Chondrocyte (in vitro differentiated cells): ENCODE measurements at places on chromosomes 3 and 15.

- no peak for DNase-seq
Measured at GRCh38 chr15:51768018-51768417, 16.6 kb downstream of the TMOD2 start.

DNA sequence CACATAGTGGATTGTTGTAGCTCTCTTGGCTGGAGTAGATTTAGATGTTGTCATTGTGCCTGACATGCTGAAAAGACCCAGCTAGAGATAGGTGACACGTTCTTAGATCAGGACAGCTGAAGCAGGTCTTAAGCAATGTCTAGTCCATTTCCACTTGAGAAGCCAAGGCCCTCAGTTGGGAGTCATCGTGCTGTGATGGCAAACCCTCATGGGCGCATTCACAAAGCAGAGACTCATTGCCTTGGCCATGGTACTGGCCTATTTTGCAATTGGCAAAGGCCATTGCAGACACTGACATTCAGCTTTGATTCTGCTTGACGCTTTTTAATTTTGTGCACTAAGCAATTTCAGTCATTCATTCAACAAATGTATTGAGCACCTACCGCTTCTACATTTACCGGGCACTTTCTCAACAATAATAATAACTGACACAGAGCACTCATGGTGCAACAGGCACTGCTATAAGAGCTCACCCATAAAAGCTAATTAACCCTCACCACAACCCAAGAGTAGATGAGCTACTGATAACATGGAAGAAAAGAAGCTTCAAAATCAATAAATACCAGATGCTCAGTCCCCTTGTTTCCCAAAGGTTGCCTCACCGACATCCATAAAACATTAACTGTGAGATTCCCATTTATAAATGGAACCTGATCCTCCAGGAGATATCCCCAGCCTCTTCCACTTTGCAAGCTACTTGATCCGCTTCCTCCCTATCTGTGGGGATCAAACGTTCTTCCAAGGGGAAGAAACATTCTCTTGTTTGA lies 200.1 kb downstream of the TLE3 start:
- no peak for DNase-seq

DNA sequence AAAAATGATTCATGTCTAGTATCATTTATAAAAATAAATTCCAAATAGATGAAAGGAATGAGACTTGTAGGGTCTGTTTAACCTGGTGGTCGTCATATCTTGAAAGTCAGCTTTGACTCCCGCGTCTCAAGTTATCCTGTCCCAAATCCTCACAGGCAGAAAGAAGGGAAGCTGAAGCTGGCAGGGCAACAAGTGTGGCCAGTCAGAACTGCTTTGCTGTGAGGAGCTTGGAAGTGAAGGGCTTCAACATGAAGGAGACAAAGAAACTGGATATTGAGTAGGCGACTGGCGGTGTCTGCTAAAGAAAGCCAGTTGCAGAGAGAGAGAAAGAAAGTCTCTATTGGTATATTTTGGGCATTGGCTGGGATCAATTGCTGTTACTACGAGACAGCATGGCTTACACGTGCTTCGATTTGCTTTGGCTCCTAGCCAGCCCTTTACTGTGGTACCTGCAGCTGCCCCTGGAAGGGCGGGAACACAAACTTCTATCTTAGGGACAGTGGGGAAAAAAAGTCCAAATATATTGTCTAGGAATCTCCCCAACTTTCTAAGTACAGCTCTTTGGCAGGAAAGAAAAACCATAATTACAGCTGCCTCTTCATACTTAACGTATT lies 107.2 kb downstream of the CHST2 start:
- no peak for DNase-seq

DNA sequence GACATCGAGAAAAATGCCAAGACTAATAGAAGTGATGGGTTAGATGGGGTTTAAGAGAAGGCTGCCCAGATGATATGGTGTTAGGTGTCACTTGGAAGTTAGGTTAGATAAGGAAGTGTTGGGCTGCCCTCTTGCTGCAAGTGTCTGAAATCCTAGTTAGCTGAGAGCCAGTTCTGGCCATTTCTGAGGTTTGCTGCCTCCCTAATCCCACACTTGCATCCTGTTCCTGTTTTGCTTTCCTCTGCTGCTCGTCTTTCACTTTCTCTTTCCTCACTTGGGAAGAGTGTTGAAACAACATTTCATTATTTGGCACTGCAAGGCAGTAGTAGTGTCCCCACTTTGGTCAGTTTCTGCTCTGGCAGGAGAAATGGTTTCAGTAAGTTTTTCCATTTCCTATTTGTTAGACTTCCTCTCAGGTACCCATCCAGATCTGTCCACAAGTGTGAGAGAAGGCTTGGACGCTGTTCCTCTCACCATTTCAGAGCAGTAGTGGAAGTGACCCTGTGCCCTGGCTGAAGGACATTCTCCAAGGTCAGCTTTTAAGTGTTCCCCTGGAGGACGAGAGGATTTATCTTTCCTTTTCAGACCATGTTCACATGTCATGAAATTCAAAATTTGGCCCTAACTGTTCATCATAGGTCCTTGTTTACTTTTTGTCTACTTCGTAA lies 93.3 kb downstream of the ADAMTSL3 start:
- no peak for DNase-seq

DNA sequence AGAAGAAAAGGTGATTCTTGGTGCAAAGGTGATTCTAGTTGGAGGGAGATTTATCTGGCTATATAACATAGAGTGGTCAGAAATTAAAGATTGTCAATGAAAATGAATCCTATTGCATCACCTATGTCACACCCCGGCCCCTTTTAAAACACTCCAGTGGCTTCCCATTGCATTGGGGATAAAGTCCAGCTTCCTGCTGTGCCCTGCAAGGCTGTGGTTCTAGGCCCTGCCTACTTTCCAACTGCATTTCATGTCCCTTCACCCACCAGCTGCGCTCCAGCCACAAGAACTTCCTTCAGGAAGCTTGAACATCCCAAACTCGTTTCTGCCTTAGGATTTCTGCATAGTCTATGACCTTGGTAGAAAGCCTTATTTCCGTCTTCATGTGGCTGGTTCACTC lies 118.7 kb upstream of the UMPS start:
- DNase-seq, result no peak

DNA sequence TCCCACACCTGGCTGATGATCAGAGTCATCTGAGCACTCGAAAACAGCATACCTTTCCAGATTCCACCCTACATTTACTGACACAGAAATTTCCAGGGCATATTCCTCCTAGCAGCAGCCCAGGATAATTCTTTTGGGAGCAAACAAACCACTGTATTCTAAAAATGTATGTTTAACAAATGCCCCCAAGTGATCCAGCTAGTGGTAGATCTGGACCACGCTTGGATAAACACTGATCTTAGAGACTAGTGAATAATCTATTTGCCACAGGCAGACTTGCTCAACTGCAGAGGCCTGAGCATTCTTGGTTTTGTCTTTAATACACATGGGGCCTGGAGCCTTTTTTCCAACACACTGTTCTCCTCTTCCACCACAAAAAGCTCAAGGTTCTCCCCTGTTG lies 89.6 kb downstream of the TM4SF4 start:
- DNase-seq, result no peak

GRCh38 chr15:69400850-69401249 lies 13.3 kb upstream of the KIF23 start:
- DNase-seq, result no peak

DNA sequence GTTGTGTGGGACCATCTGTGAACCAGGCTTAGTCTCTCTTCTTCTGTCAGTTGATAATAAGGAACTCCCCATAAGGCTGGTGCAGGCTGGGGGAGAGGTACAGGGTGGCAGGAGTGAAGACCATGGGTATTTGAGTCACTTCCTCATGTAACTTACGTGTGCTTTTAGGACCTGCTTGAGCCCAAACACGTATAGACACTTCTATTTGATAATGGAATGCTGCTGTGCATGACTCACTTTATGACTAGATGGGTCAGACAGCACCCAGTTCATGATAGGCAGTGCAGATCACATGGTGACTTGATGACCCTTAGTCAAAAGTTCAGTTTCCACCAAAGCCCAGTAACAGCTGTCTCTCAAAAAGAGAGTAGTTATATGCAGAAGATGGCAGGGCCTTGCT lies 490.9 kb downstream of the ZBBX start:
- DNase-seq, result no peak

DNA sequence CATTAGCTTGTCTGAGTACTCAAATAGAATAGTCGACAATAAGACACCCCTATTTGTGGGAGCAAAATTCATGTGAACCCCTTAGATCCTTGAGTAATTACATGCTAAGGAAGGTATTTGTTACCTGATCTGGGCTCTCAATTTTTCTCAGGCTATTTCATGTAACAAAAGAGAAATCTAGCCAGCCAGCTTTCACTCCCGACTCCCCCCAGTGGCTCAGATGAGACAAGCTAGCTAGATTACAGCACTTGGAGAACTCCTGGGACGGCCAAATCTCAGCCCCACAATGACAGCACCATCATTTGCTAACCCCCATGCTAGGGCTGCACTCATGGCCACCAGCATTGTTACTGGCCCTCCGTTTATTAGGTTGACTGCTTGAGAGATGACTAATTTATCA lies 41.3 kb downstream of the GLDN start:
- DNase-seq, result no peak

GRCh38 chr3:192772240-192772894 lies 45.0 kb upstream of the FGF12 start:
- DNase-seq, result no peak

- no peak for DNase-seq
Measured at GRCh38 chr3:185330644-185331043, 32.3 kb upstream of the MAP3K13 start.

DNA sequence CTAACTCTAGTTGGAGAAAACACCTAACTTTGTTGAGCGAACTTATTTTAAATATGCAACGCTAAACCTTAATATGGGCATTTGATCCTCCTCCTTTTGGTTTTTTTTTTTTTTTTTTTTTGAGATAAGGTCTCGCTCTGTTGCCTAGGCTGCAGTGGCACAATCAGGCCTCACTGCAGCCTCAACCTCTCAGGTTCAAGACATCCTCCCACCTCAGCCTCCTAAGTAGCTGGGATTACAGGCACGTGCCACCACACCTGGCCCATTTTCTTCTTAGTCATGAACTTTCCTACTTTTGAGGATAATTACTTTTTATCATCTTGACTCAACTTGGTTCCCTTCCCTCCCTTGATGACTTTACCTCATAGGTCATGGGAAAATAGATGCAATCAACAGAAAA lies 3.9 kb downstream of the NUSAP1 start:
- DNase-seq, result no peak

DNA sequence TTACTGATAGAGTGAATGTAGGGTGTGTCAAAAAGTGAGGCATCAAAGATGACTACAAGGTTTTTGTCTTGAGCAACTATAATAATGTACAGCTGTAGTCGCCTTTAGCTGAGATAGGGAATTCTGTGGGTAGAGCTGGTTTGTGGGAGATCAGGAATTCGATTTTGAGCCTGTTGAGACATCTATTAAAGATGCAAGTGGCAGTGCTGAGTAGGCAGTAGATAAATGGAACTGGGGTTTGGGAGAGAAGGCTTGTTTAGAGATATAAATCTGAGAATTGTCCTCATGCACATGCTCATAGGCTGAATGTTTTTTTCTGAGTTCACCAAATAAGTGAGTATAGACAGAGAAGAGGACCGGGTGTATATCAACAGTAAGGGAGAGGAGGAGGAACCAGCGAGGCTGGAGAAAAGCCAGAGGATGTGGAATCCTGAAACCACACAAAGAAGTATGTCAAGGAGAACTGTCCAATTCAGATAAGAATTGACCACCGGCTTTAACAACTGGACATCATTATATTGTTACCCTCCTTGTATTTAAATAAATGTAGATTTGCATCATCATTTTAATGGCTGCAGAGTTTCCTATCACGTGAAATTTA lies 146.0 kb upstream of the TNIK start:
- no peak for DNase-seq

DNA sequence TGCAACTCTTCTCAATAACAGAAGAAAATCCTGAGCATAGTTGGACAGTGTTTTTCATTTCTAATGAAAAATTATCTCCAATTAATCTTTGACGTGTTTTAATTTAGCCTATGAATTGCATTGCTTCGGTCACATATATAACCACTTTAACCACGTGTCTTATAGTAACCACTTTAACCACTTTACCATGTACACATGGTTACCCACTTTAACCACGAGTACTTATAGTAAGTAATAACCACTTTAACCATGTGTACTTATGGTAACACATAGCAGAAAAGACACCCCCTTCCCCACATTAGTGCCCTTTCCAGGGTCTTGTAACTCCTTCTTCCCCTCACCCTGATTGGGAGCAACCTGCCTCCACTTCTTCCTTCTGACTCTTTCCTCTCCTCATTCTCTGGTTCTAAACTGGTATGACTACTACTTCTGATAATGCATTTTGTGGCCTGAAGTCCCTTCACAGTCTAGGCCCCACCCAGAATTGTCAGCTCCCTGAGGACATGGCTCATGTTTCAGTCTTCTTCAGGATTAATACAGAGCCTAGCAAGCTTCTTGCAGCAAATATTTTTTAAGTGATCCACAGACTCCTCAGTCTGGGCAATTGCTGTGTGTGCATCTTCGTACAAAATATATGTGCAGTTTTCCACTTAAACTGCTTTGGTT lies 25.0 kb downstream of the SLC7A14 start:
- DNase-seq, result no peak

- DNase-seq, result no peak
Measured at GRCh38 chr15:45704329-45705249, 69.8 kb downstream of the SQOR start.

GRCh38 chr15:101288905-101289513 lies 6.0 kb downstream of the SNRPA1 start:
- no peak for DNase-seq

- no peak for DNase-seq
Measured at GRCh38 chr15:44311136-44311535, 22.6 kb downstream of the GOLM2 start.

DNA sequence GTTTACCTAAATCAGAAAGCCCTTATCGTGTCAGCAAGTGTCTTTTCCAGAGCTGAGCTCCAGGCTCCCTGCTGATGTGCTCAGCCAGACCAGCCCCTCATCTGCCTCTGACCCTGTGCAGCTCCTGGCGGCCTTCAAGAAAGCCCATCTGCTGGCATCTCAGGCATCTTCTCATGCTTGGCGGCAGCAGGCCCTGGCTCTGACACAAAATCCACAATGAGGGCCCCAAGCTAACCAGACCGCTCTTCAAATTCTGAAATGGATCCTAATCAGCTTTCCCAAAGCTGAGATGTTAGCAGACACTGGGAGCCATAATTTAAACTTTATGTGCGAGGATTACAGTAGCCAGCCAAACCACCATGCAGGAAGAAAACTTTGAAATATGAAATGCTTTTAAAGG lies 50.8 kb upstream of the CTDSPL start:
- DNase-seq, result no peak

GRCh38 chr15:51621936-51622603 lies 501 bp downstream of the DMXL2 start:
- peak; percentile 86 for DNase-seq

DNA sequence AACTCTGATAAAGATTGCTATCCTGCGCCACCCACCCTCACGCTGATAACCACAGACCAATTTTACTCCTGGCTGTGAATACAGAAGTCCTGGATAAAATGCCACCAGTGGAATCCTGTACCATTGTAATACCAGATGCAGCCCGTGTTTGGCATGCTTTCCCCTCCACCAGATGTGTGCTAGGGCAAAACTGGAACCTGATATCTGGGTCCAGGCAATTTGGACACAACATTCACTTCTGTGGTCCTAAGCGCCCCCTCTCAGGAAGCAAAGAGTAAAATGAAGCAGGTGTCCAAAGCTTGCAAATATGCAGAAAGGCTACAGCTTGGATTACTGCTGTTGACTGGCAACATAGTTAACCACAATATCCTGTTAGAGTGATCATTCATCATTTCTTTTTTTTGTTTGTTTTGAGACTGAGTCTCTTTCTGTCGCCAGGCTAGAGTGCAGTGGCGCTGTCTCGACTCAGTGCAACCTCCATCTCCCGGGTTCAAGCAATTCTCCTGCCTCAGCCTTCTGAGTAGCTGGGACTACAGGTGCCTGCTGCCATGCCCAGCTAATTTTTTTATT lies 32.8 kb downstream of the LOXL1 start:
- no peak for DNase-seq
